ENCODE measurements at places on chromosomes 2 and 18.

GRCh38 chr2:55330541-55331297 lies 61.7 kb upstream of the MTIF2 start:
- no peak for DNase-seq

GRCh38 chr2:220966636-220967035 lies 605.5 kb downstream of the EPHA4 start:
- no peak for DNase-seq

GRCh38 chr2:45505138-45505537 lies 105.9 kb downstream of the SRBD1 start:
- no peak for DNase-seq

- DNase-seq = no peak
These were observed 923.2 kb downstream of the CPS1 start for GRCh38 chr2:211479536-211480150.

DNA sequence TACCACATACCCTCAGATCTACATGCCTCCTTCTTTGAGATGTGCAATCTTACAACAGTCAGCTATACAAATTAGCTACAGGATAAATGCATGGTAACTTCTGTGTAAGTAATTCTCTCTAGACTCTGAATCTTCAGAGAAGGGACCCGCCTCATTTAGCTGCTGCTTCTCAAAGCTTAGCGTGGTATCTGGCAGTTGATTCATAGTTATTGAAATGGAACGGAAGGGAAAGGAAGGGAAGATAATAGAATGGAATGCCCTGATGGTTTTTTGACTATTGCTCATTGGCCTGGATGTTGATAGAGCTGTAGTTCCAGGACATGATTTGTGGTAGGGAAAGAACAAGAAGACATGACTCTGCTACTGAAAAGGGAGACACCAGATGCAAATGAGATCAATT lies 498.1 kb upstream of the CRIM1 start:
- no peak for DNase-seq

GRCh38 chr2:75424936-75425619 lies 135.7 kb downstream of the EVA1A start:
- no peak for DNase-seq

GRCh38 chr2:10245021-10245420 lies 57.7 kb upstream of the HPCAL1 start:
- no peak for DNase-seq

GRCh38 chr18:8046441-8046840 lies 479.3 kb downstream of the PTPRM start:
- no peak for DNase-seq

- DNase-seq = no peak
These were observed 26.0 kb downstream of the CTAGE1 start for GRCh38 chr18:22391407-22392345.

DNA sequence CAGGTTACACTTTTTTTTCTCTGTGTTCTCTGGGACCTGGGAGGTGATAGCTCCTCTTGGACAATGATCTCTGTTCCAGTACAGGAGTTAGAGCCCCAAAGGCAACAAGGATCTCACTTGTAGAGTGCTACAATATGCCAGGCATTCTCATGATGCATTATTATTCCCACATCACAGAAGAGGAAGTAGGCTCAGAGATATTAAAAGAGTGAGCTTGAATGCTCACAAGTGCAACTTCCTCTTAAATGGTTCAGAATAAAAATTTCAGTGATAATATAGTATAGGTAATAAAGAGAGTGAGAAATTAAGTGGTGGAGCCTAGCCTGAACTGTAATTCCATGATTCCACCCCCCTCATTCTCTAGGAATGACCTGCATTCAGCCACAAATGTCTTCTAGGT lies 21.4 kb downstream of the POLE4 start:
- DNase-seq = no peak

DNA sequence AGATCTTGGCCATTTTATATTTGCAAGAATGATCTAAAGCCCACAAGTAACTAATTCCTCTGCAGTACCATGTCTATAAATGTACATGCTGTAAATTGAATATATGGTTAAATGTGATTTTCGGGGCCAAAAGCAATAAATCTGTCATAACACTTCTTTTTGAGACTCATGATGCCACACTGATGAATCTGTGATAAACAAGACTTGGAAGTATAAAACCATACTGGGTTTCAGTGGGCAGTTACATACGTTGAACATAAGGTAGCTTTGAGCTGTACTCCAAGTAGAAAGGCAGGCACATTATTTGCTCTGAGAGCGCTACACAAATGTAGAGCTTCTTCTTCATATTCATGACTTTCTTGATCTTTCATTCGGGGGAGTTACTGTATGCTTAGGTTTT lies 792.2 kb downstream of the LRRTM4 start:
- no peak for DNase-seq

DNA sequence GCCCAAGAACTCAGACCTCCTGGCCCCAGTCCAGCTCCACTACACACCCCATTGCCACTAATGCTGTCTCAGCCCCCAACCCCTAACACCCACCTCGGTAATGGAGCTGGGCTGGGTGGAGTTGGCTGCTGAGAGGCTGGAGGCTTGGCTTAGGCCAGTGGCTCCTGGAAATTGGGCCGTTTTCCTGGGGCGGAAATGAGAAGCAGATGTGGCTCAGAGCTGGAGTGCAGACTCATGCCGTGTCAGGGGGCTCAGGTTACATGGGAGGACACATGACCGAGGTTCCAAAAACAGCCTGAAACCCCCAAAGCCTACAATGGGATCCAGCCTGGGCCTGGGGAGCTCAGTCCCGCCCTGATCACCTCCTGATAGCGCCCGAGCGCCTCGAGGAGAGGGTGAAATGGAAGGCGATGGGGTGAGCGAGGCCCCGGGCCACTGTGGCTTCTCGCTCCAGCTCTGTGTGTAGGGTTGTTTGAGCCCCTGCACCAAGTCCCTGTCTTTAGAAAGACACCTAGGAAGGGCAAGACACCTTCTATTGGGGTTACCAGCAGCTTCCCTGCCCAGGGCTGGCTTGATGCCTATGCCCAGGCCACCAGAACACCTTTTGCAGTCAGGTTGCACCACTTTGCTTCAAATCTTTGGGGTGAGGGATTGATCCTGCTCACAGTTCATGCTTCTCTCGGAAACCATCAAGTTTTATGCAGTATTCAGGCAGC lies 175.7 kb upstream of the HAAO start:
- no peak for DNase-seq
